Activated naive CD4-positive, alpha-beta T cell treated with anti-CD3 and anti-CD28 coated beads for 36 hours (primary cell): ENCODE measurements at places on chromosomes 7 and 10. TPM values are rescaled to one million over a fixed set of nuclear protein-coding genes. Genes with fewer than 3 reads are reported as not detected.

GRCh38 chr7:96992192-96993005, 13.0 kb upstream of the DLX6 start:
- DNase-seq = no peak

DNA sequence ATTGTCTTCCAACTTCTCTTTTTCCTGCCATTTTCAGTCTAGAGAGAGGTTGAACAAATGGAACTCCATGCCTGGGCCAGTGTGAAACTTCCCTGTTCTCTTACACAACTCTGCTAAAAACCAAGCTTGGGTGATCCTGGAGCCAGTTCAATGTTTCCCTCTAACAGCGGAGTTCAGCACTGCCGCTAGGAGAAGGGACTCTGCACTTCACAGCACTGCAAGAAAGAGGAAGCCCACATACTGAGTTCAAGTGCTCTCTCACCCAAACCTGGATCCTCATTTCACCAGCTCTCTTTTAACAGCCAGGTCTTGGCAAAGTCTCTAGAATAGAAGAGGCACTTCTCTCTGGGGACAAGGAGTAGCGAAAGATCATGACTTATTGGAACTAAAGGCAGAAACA, 18.8 kb downstream of the FOXI2 start:
- no peak for DNase-seq

The GDF10 gene
- 0.12 TPM for total RNA-seq

The RNF32 gene
- total RNA-seq = 0.64 TPM

The LRIT1 gene
- total RNA-seq = not detected
